NCI-H2081 treated with DMSO at 0.1 percent for 48 hours (cell line): ENCODE measurements at places on chromosomes 16 and 17.

GRCh38 chr16:11084876-11085485, 140.6 kb downstream of the CLEC16A start:
- DNase-seq = no peak

- DNase-seq = no peak
Measured at GRCh38 chr17:10059684-10060211, 138.7 kb downstream of the GAS7 start.

DNA sequence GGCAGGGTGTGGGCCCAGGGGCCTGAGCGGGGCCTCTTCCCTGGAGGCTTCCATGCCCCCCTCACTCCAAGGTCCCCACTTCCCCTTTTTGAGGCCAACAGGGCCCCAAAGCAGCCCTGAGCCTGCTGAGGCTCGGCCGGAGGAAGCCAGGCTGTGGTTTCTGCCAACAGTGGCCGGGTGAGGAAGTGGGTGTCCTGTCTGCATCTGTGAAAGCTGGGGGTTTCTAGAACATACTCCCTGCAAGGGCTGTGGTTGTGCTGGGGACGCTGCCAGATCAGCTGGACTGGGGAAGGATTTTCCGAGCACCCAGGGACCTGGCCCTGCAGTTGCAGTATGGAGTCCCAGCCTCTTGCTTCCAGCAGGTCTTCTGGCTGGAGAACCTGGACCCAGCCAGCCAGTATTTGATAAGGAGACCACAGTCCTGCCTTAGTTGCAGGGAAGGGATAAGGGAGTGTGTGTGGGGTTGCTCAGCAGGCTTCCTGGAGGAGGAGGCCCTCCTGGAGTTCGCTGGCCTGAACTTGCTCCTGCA, 15.7 kb downstream of the ADCY7 start:
- no peak for DNase-seq

DNA sequence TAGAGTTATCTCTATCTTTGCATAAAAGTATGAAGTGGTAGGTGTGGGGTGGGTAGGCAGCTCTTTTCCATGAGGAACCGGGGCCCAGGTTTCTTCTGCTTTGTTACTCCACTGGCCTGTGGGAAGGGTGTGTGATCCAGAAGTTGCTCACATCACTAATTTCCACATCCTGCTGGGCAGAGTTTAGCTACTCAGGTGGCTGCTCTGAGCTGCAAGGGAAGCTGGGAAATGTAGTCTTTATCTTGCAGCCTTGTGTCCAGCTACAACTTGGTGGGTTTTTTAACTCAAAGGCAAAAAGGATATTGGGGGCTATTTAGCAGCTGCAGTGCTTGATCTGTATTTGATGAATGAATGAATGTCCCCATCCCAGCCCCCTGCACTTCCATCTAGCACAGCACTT, 335.3 kb downstream of the SNX29 start:
- DNase-seq = no peak

DNA sequence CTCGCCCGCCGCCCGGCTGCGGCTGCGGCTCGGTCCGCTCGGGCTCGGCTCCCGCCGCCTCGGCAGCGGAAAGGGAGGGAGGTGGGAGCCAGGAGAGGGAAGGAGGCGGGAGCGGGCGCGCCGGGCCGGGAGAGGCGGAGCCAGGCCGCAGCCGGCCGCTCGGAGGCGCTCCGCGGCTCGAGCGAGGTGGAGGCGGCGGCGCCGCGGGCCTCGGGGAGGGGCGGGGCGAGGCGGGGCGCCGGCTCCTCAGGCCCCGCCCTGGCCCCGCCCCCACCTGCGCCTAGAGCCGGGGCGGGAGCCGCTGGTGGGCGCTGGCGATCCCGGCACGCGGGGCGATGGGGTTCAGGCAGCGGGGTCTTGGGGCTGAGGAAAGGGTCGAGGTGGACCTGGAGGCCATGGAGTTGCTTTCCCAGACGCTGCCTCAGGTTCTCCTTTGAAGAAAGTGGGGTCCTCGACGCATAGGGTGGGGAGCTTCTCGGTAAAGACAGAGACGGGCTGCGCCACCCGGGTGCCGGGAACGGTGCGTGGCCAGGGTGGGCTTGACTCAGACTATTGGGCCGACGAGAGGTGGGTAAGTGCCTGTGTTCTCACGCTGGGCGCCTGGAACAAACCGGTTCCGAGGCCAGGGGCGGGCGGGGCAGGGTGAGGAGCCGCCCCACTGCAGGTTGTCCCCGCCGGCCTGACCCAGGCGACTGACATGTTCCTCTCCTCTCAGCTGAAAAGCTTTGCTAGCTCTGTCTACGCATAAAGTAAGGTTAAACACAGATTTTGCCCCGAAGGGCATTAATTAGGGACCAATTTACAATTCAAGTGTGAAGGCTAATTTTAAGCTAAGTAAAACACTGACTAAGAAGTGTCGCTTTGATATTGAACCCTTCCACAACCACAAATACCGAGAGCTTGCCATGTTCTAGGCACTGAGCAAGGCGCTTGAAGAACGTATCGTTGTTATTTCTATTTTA, at the start of gene CMTM4:
Gene CMTM4, minus strand, starts transcription at position 75 of the 962 bp plus-strand sequence. CDS start 218 bp downstream, outside the sequence.
- DNase-seq = no peak

DNA sequence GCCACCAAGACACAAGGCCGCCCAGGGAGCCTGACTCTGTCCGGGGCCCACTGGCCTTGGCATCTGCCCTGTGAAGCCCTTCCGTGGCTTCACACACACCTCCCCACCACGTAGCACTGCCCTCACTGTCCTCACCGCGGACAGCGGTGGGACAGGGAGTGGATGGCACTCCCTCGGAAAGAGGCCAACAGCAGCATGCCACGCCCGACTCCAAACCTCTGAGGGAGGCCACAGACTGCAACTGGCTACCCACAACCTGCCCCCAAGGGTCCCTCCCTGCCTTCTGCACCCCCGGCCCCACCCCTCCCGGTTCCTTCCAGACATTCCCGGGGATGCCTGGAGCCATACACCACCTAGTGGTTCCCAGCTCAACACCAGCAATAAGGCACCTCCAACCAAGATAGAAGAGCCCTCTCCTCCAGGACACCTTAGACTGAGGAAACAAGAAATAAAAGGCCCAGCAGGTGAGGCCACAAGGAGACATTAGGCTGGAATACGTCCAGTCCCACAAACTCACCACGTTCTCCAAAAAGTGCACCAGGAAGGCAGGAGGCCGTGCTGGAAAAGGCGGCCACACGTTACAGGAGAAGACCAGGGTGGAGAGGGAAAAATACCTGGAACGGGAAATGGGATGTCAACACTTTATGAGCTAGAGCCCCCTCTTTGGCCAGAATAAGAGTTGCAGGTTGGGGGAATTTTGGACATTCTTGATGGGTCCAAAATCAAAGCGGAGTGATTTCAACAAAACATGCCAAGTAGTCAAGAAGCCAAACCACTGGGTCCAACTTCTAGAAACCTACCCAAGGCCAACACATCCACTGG, 310.0 kb downstream of the SOX9 start:
- no peak for DNase-seq

GRCh38 chr16:12784076-12784475, 19.6 kb downstream of the CPPED1 start:
- no peak for DNase-seq

GRCh38 chr16:22653876-22654275, 143.2 kb downstream of the NPIPB5 start:
- DNase-seq = no peak

DNA sequence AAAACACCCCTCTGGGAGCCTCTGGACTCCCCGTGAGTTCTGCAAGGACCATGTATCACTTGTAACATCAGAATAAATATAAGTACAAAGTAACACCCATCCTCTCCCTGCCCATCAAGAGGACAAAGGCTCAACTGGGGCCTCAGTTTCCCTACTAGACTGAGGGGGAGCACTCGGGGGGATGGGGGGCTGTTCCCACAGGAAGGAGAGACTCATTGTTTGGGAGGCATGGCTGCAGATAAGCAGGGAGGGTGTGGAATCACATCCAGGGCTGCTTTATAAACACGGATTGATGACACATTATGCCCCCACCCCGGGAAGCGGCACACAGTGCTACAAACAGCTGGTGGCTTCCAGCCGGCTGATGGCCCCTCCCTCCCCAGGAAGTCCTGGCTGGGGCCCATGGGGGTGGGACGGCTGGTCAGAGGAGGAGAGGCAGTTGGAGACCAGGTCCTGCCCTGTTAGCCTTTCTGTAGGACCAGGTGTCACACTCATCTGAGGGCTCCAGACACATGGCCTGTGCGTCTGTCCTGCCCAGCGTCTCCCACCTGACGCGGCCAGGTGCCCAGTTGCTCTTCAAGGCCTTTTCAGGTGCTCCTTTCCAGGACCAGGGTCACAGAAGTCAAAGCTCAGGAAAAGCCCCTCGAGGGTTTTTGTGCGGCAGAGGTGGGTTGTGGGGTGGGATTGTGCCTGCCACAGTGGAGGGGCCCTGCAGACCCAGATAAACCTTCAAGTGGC, 1.3 kb upstream of the MPG start:
- no peak for DNase-seq

DNA sequence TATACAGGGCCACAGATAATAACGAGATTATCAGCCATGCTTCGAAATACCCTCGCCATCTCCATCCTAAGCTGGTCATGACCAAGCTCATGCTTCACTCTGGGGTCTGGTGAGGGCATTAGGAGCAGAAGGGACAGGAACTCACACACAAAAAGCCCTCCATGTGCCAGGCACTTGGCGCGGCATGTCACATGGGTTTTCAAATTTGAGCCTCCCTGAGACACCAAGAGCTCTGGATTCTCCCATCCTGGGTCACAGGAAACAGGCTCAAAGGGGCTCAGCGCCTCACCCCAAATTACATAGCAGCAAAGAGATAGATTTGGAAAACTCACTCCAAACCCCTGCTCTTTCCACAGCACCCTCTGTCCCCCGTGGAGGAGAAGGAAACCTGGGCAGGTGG, 239.5 kb downstream of the GSG1L start:
- DNase-seq = no peak

- DNase-seq = no peak
Measured at GRCh38 chr16:50390371-50390771, 21.6 kb upstream of the BRD7 start.

- no peak for DNase-seq
Measured at GRCh38 chr16:73234496-73234895, 186.6 kb upstream of the ZFHX3 start.

GRCh38 chr17:66805567-66805966, 29.4 kb upstream of the CACNG5 start:
- no peak for DNase-seq

DNA sequence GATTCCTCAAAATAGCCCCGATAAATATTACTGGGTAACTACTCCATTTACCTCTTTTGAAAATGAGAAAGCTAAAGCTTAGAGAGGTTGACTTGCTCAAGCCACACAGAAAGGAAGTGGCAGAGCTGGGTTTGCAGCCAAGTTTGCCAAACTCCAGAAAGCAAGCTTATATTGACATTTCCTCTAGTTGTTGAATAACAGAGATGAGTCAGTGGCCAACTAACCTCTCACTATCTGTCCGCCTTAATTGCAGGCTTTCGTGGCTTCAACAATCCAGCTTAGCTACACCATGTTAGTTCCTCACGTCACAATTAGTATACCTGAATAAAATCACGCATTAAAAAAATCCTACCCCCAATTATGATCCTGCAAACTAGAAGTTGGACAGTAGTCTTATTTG, 151.7 kb downstream of the CNTNAP4 start:
- no peak for DNase-seq

DNA sequence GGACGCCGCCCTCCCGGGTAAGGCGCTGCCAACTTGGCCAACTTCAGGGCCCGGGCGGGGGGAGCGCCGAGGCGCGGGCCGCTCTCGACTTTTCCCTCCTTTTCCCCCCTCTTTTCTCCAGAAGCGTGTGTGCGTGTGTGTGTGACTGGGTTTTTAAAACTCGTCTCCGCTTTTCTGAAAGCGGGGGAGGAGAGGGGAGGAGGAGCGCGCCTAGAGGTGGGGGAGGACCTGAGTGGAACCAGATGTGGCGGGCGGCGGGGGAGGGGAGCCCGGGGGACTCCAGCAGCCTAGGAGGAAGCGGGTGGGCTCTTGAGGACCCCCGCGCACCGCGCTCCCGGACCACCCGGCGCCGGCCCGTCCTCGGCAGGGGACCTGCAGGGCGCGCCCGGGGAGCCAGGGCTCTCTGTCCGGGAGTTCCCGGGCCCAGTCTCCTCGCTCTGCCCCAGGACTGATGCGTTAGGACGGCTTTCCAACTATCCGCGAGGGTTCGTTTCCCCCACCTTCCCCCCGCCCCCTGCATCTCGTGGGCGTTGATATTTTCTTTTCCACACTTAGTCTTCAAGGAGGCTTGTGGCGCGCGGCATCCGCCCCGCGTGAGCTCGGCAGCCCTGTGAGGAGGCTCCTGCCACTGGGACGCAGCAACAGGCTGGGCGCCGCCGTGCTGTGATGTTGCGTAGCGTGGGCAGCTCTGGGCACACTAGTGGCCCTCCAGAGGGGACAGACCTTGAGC, 599 bp downstream of the MRC2 start:
- no peak for DNase-seq

DNA sequence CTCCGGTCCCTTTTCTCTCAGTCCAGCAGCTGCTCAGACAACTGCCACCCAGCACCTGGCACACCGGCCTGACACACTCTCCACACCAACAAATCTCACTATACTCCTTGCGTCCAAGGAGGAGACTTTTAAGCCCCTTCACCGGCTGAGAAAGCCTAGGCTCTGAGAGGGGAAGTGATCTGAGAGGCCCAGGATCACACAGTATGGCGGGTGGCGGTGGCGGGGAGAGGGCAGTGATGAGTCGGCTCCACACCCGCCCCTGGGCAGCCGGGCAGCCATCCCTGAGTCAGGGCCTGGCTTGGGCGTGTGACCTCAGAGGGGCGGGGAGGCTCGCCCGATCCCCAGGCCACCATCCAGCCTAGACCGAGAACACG, 569 bp downstream of the FLII start:
- no peak for DNase-seq

DNA sequence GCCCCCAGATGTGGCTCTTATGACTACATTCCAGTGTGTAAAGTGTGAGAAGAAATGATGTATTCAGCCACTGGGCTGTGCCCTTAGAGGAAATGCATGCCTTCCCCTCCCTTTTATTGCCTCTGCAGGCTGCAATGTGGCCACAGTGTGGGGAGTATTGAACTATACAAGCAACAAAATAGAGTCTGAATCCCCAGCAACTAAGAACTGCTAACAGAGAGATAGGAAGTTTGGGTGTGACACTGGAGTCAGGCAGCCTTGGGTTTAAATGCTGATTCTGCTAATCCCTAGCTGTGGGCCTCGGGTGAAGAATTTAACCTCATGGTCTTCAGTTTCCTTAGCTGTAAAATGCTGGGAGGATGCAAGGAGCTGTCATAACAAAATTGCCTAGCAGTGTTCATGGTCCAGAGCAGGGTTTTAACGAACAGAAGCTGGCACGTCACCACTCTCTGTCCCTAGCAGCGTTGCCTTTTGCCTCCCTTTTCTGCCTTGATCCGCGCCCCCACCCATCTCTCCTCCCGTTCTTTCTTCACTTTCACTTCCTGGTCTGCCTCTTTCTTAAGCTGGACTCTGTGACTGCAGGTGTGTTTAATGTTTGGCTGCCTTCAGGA, 50.3 kb downstream of the KPNA2 start:
- no peak for DNase-seq

GRCh38 chr16:57479976-57480753, 6.1 kb downstream of the DOK4 start:
- DNase-seq = no peak

DNA sequence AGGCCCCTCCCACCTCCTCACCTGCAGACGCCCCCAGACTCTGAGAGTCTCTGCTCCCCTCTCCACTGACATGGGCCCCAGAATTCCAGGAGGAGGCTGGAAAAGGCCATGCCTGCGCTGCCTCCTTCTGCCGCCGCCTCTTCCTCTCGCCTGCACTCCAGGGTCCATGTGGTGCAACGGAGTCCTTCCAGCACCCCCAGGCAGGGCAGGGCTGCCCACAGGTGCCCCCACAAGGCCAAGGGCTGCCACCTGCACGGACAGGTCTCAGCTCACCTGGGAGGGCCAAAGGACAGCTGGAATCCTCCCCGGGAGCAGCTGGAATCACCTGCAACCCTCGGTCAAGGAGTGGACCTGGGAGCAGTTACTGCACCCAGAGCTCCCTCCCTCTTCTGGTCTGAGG, 194.9 kb downstream of the RBFOX3 start:
- DNase-seq = no peak
